Mucosa of descending colon (tissue), 3 donors: ENCODE measurements at places on chromosomes 6 and 20. TPM values are rescaled to one million over a fixed set of nuclear protein-coding genes. Genes with fewer than 3 reads are reported as not detected.

The HEY2 gene
- total RNA-seq, result 2.9 TPM

The PHACTR1 gene
- total RNA-seq, result 2.7 TPM

The PROKR2 gene
- not detected for total RNA-seq

The SLC2A10 gene
- total RNA-seq, result 13.4 TPM

The CTAGE9 gene
- not detected for total RNA-seq

DNA sequence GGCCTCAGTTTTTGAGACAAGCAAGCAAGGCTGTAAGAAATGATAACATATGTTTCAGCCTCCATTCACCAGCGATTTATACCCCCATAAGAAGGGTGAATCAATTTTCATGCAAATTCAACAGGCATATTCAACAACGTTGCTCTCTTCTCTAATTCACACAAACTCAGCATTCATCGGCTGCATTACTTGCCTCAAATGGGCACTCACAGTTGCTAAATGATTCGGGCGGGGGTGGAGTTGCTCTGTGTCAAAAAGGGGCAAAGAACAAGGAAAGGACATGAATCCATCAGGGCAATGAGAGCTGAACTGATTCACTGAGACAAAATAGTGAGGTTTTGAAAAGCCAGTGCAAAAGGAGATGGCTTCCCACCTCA, 9.0 kb downstream of the MOXD1 start:
- DNase-seq, result no peak

DNA sequence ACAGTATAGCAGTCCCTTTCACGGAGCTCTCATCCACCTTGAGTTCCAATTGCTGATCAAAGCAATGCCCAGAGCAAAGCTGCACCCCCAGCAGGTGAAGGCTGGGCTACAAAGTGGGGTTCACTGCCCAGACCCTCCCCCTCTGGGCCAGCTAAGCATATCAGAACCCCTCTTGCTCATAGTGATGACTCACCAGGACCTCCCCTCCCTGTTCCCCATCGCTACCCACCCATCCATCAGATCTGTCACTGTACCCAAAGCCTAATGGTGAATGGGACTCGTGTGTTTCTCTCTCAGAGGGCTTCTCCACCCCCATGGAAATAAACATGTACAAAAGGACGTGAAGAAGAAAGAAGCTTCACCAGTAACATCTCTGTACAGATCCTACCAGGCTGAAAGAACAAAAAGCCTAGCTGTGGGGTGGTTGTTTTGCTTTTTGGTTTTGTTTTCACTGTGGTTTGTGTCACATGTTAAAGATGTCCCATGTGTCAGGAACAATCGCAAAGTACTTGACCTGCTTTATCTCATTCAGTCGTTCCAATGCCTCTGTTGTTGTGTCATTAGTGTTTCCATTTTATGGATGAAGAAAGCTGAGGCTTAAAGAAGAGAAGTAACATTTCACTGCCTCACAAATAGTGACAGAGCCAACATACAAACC, 518.5 kb downstream of the CD83 start:
- DNase-seq, result no peak

DNA sequence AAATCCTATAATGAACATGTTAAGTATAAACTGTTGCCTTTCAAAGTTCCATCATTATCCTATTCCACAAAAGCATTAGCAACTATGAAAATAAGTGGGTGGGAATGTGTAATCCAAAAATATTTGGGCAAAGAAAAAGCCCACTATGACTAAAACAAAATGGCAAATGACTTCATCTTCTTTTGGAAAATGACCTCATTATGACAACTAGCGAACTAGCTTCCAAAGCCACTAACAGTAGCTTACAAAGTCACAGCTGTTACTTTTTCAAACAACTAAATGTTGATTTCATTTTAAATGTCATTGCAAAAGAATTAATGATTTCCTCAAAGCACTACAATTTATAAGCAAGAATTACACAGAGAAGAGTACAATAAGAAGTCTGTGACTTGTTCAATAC, 49.8 kb upstream of the RUNX2 start:
- DNase-seq, result no peak

- no peak for DNase-seq
Measured at GRCh38 chr6:41774841-41775240, 4.9 kb downstream of the FRS3 start.

DNA sequence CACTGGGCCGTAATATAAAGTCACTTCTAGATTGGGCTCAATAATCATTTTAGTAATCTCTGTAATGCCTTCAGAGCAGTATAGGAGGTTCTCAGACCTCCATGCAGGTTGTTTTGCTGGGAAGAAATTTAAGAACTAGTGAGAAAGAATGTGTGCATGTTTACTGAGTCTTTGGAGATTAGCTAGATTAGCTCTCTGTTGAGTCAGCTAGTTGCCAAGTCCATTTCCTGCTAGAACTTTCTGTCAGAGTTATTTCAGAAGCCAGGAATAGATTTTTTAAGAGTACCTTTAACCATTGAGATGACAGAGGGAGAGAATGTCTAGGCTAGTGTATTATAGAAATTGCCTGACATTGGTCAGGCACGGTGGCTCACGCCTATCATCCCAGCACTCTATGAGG, 33.3 kb downstream of the ORC3 start:
- no peak for DNase-seq

DNA sequence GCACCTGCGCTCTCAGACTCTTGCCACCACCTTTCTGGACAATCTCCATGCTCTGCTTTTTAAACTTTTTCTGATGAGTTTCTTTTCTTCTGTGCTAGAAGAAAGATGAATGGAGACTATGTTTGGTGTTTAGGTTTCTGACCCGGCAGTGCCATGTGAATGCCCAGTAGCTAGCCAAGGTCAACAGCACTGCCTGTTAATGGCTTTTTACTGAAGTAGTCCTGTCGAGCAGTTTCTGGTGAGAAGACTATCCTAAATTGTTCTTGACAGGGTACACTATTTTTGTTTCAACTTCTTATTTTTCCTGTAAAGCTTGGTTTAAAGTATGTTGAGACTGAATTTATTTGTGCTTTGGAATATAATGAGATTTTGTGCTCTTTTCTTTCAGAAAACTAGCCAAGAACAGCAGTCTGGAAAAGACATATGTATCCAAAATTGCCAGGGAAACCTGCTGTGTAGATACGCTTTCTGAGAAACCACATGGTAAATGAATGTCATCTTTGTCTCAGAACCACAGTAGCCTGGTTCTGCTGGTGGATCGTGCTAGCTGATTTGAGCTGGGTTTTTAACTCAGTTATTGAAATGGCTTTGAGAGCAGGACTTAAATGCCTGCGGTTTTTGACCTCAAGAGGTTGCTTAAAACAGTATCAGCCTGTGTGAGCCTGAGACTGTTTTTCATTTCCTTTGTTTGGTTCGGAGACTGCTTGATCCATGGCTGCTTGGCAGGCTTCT, 48.1 kb downstream of the KCNS1 start:
- DNase-seq, result no peak

DNA sequence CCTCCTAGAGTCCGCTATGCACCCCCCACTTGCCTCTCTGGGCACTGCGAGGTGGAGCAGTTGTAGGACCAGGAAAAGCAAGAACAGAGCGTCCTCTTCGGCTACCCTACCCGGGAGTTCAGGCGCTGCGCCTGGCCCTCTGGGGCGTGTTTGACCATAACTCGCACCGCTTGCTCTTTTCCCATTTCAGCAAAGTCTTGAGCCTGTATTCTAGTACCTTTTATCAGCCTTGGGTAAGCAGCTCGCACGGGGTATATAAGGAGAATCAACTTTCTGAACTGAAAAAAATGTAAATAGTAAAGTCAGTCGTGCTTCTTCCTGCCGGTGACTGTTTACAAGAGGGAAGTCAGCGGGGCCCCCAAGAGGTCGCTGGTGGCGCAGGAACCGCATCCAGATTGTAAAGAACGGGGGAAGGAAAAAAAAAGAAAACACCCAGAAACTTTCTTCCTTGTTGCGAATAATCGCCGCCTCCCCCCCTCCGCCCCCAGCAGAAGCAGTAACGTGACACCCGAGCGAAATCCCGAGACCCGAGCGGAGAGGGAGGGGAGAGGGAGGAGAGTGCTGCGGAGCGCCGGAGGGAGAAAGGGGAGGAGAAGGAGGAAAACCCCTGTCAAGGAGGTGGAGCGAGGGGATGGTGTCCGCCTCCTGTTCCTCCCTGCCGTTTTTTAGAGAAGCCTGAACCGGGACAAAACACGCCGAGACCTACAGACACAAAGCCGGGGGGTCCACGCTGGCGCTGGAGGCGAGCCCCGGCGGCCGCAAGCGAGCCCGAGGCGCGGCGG, at the start of gene UST:
Gene UST, plus strand, starts transcription at position 668 of the 782 bp plus-strand sequence. CDS start 401 bp downstream, outside the sequence.
- peak; percentile 69 for DNase-seq

DNA sequence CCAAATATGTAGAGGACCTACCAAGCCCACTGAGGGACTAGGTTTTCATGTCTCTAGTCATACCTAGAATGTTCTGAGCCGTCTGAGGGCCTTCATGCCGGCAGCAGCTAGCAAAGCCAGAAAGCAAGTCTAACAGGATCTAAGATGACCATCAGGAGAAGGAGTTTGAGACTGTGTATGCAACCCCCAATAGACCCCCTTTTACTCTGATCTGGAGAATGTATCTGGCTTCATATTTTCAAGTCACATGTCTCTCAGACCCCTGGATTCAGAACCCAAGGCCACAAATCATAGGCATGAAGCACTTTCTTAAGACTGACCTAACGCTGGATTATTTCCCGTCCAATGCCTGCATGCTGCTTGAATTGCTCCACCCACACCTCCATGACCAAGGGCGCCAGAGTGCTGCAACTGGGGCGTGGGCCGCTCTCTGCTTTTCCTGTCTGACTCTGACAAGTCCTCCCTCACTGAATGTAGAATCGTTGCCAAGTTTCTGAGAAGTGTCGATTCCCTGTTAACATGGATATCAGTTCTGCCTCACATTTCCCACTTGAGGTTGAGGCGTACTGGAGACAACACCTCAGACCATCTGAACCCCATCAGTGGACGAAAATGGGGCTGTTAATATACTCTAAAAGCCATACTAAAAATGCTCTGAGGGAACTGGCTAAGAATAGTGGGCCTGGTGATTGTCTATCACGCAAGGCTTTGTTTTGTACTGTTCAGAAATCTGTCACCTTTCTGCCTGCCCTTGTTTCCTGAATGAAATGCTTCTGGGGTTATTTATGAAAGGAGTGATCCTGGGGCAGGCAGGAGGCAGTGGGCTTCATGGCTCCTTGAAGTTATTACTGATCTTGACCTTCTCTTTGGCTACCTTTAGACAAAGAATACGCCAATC, 23.9 kb upstream of the ASXL1 start:
- DNase-seq, result peak; percentile 72

- DNase-seq, result peak; percentile 84
Measured at GRCh38 chr6:26249957-26250697, 114.9 kb upstream of the BTN3A2 start.

DNA sequence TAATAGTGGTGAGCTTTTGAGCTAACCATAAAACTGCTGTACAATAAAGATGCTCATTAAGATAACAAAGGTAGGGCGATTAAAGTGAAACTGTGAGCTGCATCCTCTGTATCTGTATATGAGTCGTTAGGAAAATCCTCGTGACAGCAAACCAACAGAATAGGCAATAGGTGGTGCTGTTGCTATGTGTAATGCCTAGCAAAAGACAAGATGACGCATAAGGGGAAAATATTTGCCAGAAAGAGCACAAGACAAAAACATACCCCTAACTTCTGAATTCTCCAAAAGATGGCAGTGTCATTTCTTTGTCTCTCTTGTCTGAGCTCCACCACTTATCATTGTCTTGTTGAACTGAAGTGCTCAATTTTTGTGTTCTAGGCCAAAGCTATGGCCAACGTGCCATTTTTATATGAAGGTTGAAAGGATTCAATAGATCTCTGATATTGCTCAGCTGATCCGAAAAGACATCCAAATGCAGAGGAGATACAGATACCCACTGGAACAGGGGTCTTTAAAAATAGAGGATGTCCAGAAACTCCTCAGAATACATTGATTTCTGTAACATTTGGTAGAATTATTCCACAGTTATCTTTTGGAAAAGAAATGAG, 56.3 kb upstream of the ANKEF1 start:
- DNase-seq, result no peak
